ENCODE measurements at places on chromosomes 11 and 22.
A peak's percentile ranks its signal among the peaks of the same experiment; 100 is the strongest.

DNA sequence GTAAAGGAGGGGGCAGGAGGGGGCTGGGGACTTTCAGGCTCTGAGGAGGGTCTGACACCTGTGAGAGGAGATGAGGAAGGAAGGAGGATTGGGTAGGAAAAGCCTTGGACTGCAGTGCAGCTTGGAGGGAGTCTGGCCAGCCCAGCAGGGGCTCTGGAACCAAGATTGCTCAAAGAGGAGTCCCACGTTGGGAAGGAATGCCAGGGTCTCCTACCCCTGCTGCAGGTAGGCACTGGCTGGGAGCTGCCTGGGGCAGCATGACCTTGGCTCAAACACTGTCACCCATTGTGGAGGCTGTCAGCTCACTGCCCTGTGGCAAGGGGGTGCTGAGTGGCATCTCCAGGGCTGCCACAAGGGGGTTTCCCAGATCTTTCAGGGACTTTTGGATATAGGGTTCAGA is 94.5 kb downstream of the RPS6KA4 start:
- no peak for DNase-seq

GRCh38 chr11:129696309-129696989 is 119.2 kb upstream of the TMEM45B start:
- DNase-seq = no peak

- no peak for DNase-seq
Measured at GRCh38 chr11:129861702-129862522, 33.5 kb downstream of the NFRKB start.

GRCh38 chr11:43558556-43559127 is 121.9 kb upstream of the HSD17B12 start:
- no peak for DNase-seq

- DNase-seq = no peak
Measured at GRCh38 chr11:14270690-14271542, 88.1 kb downstream of the RRAS2 start.

DNA sequence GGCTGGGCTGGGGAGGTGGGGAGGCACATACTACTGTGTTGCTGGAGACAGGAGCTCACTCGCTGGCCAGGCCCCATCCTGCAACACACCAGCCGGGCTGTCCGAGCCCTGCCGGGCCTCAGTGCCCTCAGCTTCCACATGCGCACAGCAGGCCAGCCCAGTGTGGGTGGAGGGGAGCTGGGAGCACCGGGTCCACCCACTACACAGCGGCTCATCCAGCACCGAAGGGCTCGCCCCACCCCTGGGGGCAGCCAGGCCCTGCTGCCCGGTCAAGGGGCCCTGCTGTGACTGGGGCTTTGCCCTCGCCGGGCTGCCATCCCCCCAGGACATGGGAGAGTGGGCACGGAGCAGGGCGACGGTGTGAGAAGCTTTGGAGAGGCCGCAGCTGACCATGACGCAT is 9.3 kb downstream of the TTLL8 start:
- DNase-seq = no peak

GRCh38 chr22:25223269-25223850 is 3.9 kb downstream of the CRYBB2 start:
- DNase-seq = no peak

DNA sequence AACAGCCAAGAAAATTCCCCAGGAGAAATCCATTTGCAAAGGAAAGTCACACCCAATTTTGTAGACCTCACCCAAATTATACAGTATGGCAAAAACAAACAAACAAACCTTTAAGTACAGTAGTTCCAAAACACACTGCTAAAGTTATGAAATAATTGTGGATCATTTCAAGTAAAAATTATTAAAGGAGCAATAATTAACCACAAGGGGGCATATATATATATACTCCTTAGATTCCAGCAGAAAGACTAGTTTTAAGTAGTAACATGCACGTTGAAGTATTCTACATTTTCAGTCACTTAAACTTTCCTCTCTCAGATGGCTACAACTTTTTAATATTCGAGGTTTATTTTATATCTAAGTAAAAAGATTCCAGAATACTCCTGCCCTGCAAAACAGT is 26.8 kb downstream of the RNF141 start:
- no peak for DNase-seq

DNA sequence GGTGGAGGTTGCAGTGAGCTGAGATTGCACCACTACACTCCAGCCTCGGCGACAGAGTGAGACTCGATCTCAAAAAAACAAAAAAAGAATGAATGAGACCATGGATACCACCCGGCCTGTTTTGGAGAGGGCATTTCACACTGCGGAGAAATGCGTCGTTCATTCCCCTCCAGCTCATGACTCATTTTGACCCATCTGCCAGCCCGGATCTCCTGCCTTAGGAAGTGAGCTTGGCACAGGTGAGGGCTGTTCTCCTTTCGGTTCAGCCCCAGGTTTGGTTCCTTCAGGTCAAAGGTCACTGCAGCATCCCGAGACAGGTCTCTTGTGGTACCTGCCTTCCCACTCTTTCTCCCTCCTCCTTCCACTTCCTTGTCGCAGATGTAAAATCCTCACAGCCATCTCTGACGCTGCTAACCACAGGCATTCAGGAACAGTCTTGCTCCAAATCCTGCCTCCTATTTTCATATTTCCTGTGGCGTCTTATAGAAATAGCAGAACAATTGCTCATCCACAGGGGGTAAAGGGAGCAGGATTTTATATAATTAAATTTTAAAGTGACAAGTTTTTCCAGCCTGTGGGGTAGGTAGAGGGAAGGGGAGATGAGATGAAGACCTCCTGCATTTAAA is 517.9 kb downstream of the NTM start:
- DNase-seq = no peak

GRCh38 chr11:2466869-2467694 is 22.3 kb downstream of the KCNQ1 start:
- DNase-seq = no peak

- no peak for DNase-seq
Measured at GRCh38 chr11:123457187-123457770, 27.2 kb downstream of the GRAMD1B start.

DNA sequence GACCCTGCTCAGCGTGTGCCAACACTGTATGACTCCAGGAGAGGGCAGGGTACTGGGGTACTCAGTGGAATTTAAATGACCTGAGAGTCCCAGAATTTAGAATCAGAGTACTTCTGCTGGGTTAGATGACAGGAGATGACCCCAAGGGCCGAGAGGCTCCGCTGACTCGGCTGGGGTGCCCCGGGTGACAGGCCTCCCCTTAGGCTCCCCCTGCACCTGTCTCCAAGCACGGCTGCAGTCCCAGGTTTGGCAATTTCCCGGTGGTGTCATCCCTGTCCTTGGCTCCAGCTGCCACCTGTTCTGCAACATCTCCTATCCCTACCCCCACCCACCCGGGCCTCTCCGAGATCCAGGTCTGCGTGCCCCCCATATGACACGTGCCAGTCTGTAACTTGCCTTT is 1.3 kb downstream of the ACTN3 start:
- DNase-seq = no peak

GRCh38 chr11:44903035-44903434 is 47.6 kb downstream of the TP53I11 start:
- no peak for DNase-seq

GRCh38 chr11:134856056-134856971 is 444.3 kb upstream of the B3GAT1 start:
- DNase-seq = no peak

- DNase-seq = no peak
Measured at GRCh38 chr11:9118277-9118676, 26.9 kb upstream of the SCUBE2 start.

- peak; percentile 28 for DNase-seq
Measured at GRCh38 chr11:122097419-122098001, 18.5 kb downstream of the BLID start.

DNA sequence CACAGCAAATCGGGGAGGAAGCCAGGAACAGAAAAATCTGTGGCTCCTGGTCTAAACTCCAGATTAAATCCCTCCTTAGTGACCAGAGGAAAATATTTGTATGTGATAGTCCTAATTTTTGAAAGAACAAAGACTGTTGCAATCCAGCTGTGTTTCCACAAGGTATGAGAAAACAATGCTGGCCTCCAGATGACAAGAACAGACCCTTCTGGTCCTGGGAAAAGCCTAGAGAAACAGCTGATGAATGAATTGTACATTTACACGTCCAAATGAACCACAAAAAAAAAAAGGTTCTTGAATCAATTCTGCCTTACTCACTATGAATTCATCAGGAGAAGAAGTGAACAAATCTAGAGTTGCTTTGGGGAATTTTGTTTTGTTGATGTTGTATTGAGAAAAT is 63.7 kb downstream of the ETS1 start:
- no peak for DNase-seq

- DNase-seq = no peak
Measured at GRCh38 chr11:82462608-82463242, 270.9 kb downstream of the FAM181B start.

DNA sequence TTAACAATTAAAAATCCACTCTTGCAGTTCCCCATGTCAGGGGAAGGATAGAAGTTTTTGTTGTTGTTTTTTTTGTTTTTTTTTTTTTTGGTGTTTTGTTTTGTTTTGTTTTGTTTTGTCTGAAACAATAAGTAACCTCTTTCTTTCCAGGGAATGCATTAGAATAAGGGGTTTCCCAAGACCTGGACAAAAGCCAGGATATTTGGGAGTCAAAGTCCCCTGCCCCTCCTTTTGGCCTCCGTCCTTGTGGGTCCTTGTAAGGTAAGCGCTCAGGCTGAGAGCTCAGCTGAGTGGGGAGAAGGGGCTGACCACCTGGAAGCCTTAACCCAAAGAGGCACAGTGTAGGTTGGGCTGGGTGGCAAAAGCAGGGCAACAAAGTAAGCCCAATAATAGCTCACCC is 515.4 kb downstream of the SOX6 start:
- no peak for DNase-seq

- no peak for DNase-seq
Measured at GRCh38 chr11:61890529-61891330, 615 bp downstream of the FADS3 start.

Data from NCI-H187 (cell line).